Foreskin keratinocyte (primary cell): ENCODE measurements at places on chromosomes 11 and 22.

DNA sequence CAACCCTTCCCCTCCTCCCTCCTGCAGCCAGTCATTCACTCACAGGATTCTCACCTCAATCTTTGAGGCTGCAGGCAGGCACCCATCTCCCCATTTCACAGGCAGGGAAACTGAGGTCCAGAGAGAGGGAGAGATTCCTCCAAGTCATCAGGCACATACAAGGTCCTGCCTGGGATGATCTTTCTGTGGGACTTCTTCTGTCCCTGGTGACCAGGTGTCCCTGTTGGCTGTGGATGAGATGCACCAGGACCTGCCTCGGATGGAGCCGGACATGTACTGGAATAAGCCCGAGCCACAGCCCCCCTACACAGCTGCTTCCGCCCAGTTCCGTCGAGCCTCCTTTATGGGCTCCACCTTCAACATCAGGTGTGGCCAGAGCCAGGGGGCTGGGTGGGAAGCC is 7.8 kb downstream of the FTH1 start:
- no peak for DNase-seq

DNA sequence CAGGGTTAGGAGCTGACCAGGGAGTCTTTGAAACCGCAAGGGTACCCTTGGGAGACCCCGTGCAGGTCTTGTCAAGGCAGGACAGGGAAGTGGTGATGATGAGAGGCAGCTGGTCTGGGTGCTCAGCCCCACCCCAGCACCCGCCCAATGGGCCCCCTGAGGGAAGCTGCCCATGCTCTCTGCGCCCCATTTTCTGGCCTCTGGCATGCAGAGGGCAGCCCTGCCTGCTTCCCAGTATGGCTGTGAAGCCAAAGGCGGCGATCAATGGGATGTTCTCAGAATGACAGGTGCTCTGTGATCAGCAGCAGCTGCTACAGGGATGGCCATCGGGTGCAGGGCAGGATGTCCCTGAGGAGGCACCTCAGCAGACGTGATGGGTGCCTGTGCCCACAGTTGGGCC is 54.7 kb downstream of the CDKN1C start:
- no peak for DNase-seq

DNA sequence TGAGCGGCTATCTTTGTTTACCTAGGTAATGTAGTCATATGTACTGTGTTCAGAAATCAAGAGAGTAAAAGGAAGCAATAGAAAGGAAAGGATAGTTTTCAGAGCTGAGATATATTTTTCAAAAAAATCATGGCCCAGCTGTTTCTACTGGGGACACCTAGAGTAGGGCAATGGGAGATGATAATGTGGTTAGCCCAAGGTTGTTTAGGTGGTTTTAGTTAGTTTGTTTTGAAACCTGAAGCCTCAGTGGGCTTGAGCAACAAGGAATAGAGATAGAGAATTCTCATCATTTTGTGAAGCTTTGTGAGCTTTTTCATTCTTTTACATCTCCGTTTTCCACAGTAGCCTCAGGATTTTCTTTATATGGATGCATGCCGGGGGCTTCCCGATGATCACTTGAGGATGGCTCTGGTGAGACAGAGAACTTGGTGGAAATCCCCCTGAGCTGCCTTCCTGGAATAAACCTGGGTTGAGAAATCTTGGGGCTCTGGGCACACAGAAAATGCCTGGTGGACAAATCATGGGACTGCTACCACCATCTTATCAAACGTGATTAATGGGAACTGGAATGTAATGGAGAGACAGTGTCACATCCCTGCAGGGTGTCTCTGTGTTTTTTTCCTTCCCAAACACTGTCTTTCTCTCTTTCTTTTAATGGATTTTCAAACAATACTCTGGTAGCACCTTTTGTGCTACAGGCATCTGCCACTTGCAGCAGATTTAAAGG is 49.0 kb downstream of the ARHGAP42 start:
- no peak for DNase-seq

DNA sequence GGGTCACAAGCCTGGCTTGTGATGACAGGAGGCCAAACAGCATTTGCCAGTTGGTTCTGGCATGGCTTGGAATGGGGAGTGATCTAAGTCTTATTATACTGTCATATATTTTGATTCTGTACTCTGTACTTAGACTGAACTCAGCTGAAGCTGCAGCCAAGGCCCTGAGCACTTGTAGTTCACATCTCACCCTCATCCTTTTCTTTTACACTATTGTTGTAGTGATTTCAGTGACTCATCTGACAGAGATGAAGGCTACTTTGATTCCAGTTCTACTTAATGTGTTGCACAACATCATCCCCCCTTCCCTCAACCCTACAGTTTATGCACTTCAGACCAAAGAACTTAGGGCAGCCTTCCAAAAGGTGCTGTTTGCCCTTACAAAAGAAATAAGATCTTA is 843 bp downstream of the OR56B1 start:
- DNase-seq: peak; percentile 43

- DNase-seq: no peak
Observed at GRCh38 chr11:1728931-1729691, 21.3 kb downstream of the IFITM10 start.

GRCh38 chr11:61162092-61162941 is 1.1 kb upstream of the VPS37C start:
- DNase-seq: peak; percentile 65
